Vagina (tissue), 2 donors: ENCODE measurements at places on chromosomes 4 and X.
A peak's percentile ranks its signal among the peaks of the same experiment; 100 is the strongest.

- DNase-seq: no peak
These were observed 2163.0 kb upstream of the AGA start for GRCh38 chr4:179605196-179605595.

DNA sequence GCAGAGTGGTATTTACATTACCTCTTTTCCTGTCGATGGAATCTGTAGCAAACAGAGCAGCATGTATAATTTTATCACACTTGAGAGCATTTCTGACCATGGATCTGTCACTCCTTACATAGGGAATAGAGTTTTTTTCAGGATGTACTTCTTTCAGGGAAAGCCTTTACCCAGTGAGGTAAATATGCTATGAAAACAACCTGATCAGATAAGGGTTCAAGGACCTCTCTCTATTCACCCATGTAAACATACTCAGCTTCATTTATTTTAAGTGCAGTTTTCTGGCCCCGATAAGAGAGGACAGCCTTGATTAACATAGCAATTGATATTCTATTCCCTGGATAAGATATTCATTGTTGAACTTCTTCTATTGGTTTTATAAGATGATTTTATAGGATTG lies 87.3 kb upstream of the ESX1 start:
- DNase-seq: no peak

GRCh38 chr4:32135642-32136041 lies 1415.5 kb downstream of the PCDH7 start:
- no peak for DNase-seq

GRCh38 chr4:128565565-128566186 lies 243.8 kb upstream of the JADE1 start:
- no peak for DNase-seq

- no peak for DNase-seq
These were observed 445.6 kb downstream of the FAT4 start for GRCh38 chr4:125760201-125760819.

- DNase-seq: no peak
These were observed 22.6 kb downstream of the ASB11 start for GRCh38 chrX:15292861-15293260.

DNA sequence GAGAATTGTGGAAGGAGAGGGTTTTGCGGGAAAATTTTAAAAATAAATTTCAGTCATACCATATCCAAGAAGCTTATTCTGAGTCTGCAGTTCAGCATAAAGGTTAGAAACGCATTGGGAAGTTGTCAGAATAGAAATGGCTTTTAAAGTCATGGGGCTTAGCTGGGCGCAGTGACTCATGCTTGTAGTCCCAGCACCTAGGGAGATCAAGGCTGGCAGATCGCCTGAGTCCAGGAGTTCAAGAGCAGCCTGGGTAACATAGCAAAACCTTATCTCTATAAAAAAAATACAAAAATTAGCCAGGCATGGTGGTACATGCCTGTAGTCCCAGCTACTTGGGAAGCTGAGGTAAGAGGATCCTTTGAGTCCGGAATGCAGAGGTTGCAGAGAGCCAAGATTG lies 3.9 kb upstream of the PLA2G12A start:
- DNase-seq: no peak

DNA sequence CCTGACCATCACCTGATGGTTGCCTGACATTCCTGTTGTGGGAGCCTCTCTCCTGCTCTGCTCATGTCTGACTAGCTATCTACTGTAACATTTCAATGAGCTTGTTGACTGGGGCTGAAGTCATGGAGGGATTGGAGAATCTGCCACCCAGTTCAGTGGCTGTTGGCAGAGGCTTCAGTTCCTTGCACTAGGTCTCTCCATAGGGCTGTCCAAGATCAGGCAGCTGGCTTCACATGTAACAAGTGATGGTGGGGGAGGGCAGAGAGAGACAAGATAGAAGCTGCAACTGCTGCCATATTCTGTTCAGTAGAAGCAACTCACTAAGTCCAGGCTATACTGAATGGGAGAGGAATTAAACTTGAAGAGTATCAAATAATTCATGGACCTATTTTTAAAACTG lies 14.1 kb upstream of the CCNI start:
- DNase-seq: no peak

- no peak for DNase-seq
These were observed 31.8 kb downstream of the HPGD start for GRCh38 chr4:174490451-174490961.

- no peak for DNase-seq
These were observed 381.4 kb downstream of the BCOR start for GRCh38 chrX:39716401-39716800.

DNA sequence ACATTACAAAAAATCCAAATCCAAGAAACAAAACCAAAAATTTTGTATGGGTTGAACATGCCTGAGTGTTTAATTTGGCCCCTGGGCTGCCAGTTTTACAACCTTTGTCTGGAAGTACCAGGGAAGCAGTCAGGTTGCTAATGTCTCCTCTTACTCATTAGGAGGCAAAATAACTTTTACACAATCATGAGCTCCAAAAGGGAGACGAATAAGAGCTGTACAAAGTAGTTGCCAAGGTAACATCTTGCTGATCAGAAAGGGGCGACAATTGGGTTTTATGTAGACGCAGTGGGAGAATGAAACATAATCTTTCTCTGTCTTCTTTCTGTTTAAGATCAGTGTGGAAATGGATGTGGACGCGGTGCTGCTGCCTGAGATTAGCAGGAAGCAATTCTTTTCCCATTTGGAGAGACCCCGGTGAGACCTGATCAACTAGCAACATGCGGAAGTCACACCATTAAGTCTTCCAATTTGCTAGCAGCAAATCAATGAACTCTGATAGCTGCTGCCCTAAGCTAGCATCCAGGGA lies 90.7 kb upstream of the IGFBP7 start:
- no peak for DNase-seq

GRCh38 chrX:106952538-106952937 lies 32.3 kb downstream of the CLDN2 start:
- no peak for DNase-seq

GRCh38 chr4:141463678-141464077 lies 172.7 kb upstream of the IL15 start:
- DNase-seq: no peak

DNA sequence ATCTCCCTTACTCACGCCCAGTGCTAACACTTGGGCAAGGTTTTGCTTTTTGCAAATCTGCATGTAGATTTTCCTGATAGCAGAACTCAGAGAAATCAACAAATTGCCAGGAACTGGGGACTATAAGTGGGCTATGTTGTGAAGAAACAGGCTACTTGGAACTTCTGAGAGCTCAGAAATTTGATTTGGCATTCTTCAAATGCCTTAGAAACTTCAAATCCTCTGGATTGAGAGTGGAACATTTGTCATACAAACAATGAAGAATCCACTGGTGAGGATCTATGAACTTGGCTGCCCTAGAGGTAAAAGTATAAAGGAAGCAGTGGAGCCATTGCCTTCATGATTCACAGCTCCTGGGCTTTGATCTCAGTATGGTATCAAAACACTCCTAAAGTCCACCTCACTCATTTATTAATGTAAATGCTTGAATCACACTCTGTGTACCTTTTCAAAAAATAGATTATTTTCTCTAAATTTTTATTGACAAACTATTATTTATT lies 126.0 kb downstream of the GLRA3 start:
- no peak for DNase-seq

DNA sequence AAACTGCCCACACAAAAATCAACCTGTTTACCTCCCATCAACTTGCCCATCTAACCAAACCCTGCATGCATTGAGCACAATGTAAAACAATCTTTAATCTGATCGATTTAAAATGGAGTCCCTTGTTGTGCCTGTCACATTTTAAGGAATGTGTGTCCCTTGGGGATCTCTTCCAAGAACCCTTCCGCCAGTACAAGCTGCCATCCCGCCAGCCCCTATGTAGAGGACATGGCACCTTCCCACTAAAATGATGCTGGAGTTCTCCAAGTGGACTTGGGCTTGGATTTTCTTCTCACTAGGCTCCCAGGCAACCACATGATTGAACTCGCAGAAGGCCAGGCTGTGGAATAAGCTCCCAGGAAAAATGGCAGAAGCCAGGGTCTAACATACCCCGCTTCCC lies 45.8 kb upstream of the ENPP6 start:
- DNase-seq: peak; percentile 72

GRCh38 chr4:123826896-123827295 lies 430.3 kb downstream of the SPRY1 start:
- no peak for DNase-seq

DNA sequence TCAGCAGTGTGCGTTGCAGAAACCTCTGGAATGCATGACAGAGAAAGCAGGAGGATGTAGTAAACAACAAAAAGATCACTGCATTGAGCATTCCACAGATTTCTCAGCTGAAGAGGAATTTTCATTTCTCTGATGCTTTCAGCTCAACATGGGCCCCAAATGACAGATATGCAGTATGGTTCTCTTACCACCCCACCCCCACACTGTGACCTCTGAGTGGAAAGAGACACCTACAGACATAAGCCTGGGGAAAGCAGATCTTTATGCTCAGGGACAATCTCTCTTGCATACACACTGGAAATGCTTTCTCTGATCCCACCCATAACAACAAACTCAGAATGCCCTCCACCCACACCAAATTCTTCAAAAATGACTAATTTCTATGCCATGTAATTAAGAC lies 983.7 kb upstream of the LCORL start:
- no peak for DNase-seq

DNA sequence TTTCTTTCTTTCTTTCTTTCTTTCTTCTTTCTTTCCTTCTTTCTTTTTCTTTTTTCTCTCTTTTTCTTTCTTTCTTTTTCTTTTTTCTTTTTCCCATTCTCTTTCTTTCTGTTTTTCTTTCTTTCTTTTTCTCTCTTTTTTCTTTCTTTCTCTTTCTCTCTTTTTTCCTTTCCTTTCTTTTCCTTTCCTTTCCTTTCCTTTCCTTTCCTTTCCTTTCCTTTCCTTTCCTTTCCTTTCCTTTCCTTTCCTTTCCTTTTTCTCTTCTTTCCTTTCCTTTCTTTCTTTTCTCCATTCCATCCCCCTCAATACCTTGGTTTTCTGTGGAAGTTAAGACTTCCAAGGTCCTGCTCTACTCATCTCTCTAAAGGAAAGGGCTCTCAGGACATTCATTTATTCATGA lies 102.8 kb upstream of the CLNK start:
- no peak for DNase-seq

- DNase-seq: no peak
These were observed 74.9 kb upstream of the UCP1 start for GRCh38 chr4:140643571-140644055.

DNA sequence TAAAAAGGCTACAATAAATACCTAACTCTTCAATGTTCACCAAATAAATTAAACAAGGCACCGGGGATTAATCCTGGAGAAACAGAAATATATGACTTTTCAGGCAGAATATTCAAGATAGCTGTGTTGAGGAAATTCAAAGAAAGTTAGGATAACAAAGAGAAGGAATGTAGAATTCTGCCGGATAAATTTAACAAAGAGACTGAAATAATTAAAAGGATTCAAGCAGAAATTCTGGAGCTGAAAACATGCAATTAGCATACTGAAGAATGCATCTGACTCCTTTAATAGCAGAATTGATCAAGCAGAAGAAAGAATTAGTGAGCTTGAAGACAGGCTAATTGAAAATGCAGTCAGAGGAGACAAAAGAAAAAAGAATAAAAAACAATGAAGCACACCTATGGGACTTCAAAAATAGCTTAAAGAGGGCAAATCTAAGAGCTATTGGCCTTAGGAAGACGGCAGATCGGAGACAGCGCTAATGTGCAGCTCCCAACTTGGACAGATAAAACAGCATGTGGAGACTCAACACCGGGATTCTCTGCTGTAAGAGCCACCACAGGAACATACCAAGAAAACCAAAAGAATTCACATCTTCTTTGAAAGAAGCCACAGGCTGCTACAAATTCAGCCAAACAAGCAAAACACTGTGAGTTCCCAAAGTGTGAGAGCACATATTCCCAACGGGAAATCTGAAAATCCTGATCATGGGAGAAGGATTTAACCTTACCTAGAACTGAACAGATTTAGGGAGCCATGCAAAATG lies 1290.9 kb downstream of the PCDH18 start:
- DNase-seq: no peak

DNA sequence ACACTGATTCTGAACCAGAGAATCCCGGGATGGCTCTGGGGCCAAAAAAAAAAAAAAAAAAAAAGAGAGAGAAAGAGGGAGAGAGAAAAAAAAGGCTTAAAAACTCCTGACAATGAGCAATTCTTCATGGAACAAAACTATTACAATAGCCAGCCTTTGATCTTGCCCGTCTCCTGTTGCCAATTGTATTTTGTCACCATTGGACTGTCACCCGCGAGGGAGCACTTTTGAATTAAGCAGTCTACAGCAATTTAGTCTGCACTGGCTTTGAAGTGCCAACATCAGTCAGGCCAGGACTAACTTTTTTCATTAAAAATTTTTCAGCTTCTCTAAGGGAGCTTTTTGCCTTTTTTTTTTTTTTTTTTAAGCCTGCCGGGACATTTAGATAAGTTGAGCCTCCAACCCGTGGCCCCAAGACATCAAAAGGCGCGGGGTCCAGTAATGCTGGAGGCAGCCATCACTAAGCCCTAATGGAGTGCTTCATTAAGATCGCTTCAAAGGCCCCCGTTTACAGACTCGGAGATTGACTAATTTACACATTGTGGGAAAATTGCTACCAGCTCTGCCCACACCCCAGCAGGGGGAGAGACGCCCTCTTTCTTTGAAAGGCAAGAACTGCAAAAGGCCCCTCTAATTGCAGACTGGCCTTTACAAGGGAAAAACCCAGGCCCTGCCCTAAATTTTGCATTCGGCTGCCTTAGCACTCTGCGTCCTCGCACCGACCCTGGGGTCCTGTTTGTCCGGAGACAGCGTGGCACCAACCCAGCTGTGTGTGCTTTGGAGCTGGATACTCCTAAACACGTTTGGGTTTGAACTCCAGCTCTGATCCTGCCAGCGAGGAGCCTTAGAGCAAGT lies 98.1 kb upstream of the MSX1 start:
- no peak for DNase-seq

GRCh38 chr4:172777729-172778431 lies 390.7 kb upstream of the GALNT7 start:
- no peak for DNase-seq

- no peak for DNase-seq
These were observed 38.8 kb downstream of the DCLK2 start for GRCh38 chr4:150117094-150117493.

- no peak for DNase-seq
These were observed 17.2 kb upstream of the RNF212 start for GRCh38 chr4:1130316-1131186.

DNA sequence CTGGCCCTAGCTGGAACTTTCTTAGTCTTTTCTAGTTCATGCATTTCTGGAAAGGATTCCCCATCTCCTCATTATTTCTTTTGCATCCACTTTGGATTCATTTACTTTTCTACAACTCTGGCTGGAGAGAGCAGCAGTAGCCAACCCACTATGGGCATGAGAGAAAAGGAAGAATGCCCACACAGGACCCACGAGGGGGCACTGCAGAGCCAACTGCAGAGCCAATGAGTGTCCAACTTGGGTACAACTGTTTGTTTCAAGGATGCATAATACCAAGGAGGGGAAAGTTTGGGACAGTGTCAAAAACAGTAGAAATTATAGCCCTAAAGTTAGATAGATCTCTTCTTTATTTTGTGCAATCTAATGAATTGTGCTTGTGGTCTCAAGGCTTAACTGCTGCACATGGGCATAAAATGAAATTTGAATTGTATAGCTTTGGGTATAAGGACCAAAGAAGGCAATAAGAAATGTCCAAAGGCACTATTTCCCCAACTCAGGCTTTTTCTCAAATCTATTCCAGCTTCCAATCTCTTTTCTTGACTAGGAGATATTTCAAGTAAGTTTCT lies 230.6 kb downstream of the NSUN7 start:
- no peak for DNase-seq

GRCh38 chr4:87068583-87069021 lies 133.8 kb downstream of the AFF1 start:
- DNase-seq: no peak
